Activated T-helper 2 cell treated with anti-CD3 and anti-CD28 coated beads, Interferon-gamma antibody, Interleukin-2, Interleukin-4, amounts not matched to agents 10 μg/mL and 5 μg/mL and 100 μg/mL, durations not matched to agents 14 hours and 24 hours and 36 hours (primary cell): ENCODE measurements at places on chromosomes 5 and 9. TPM values are rescaled to one million over a fixed set of nuclear protein-coding genes. Genes with fewer than 3 reads are reported as not detected.

The ENHO gene
- total RNA-seq = not detected in 2 replicates

The HOMER1 gene
- 13.3 and 13.5 TPM in 2 replicates for total RNA-seq

The ZNF618 gene
- total RNA-seq = 0.25 TPM in 2 replicates

GRCh38 chr9:136231478-136232297 is 13.9 kb downstream of the QSOX2 start:
- H3K4me1 ChIP-seq = peaks cover 42% of the 10 kb centered on the region
- peak overlapping the region; percentile 64 for H3K4me3 ChIP-seq
- peaks cover 39% of the 10 kb centered on the region for H3K36me3 ChIP-seq
- peak overlapping the region; percentile 82 for H3K27ac ChIP-seq
- DNase-seq = peak; percentile 43

DNA sequence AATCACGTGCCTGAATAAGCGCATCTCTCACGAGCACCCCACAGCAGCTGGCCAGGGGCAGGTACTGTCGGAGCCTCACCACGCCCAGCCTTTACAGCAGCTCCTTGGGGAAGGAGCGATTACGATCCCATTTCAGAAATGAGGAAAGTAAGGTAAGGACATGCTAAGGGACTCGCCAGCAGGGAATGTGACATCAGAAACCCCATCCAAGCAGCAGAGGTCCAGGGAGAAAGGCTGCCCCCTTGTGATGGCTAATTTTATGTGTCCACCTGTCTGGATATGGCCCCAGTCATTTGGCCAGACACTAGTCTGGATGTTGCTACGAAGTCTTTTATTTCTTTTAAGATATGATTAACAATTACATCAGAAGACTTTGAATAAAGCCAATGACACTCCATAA is 77.3 kb downstream of the UBE2QL1 start:
- no peak overlapping the region for H3K27ac ChIP-seq
- DNase-seq = no peak
- H3K27me3 ChIP-seq = peaks cover 2% of the 10 kb centered on the region

DNA sequence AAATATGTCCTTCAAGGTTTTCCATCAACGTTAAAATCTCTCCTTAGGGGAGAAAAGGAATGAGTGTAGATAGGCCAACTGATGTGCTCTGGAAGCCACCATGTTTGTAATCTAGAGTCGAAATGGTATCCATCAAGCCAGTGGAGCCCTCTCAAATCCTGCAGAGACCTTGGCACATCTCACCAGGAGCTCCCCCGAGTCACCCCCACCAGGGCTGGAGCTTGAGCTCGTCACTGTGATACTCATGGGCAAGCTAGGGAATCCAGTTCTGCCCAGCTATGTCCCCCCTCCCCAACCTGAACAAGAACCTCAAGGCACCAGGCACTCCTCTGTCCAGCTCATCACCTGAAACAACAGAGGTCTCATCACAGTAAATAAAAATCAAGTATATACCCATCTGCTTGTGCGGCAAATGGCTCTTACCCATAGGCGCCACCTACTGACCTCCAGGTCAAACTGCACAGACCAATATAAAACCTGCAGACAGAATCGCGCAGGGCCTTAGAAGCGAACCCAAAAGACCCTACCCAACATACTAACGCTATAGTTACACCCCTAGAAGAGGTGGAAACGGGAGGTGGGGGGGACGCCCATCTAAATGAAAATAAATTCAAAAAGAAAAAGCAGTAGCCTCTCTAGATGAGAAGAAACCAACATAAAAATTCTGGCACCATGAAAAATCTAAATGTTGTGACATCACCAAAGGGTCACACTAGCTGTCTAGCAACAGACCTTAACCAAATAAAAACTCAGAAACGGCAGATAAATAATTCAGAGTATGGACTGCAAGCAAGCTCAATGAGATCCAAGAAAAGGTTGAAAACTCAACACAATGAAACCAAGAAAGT is 75.0 kb downstream of the TTC39B start:
- no peak overlapping the region for H3K4me3 ChIP-seq
- H3K27me3 ChIP-seq = no peaks in the 10 kb centered on the region
- no peak for DNase-seq
- H3K36me3 ChIP-seq = peaks cover 38% of the 10 kb centered on the region

GRCh38 chr5:98307811-98308210 is 465.7 kb upstream of the RGMB start:
- H3K4me3 ChIP-seq = no peak overlapping the region
- H3K4me1 ChIP-seq = peaks cover 15% of the 10 kb centered on the region
- H3K27ac ChIP-seq = no peak overlapping the region
- H3K36me3 ChIP-seq = no peaks in the 10 kb centered on the region

- DNase-seq = no peak
- H3K4me3 ChIP-seq = no peak overlapping the region
- no peaks in the 10 kb centered on the region for H3K4me1 ChIP-seq
These were observed 380.7 kb upstream of the IRX1 start for GRCh38 chr5:3214838-3215374.

- H3K27ac ChIP-seq = no peak overlapping the region
- DNase-seq = no peak
These were observed 5.2 kb upstream of the LMX1B start for GRCh38 chr9:126608551-126608950.
